ENCODE measurements at places on chromosomes 6 and 20. TPM values are rescaled to one million over a fixed set of nuclear protein-coding genes. Genes with fewer than 3 reads are reported as not detected.

DNA sequence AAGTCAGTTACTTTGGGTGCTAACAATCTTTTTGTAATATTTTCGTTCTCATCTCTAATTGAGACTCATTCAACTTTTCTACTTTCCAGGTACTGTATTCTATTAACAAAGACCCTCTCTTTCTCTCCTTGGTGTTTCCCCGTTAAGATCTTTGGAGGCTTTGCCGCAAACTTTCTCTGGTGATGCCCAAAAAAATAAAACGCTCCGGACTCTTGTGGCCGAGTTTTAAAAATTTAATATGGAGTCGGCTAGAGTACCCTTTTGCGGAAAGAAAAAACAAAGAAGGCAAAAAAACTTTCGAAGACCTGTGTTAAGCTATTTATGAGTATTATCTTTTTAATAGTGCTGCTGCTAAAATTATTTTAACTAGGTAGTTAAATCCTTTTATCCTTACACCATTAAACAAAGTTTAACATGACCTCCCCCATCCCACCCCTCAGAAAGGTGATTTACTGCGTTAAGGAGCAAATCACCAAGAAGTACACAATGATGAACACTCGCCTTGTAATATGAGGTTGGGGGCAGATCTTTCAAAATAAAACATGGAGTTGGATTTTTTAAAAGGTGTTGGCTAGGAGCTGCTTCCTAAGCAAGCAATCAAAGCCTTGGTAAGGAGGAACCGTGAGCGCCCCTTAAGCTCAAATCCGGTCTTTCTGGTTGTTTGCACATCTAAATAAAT, 10.0 kb downstream of the SIM1 start:
- DNase-seq = no peak
- no peaks in the 10 kb centered on the region for H3K4me1 ChIP-seq
- no peak overlapping the region for H3K4me3 ChIP-seq
- no peak overlapping the region for H3K27ac ChIP-seq
- H3K27me3 ChIP-seq = no peaks in the 10 kb centered on the region

GRCh38 chr6:5506149-5506548, 244.8 kb downstream of the FARS2 start:
- H3K27me3 ChIP-seq = no peaks in the 10 kb centered on the region
- H3K36me3 ChIP-seq = no peaks in the 10 kb centered on the region
- no peak overlapping the region for H3K27ac ChIP-seq
- no peak for DNase-seq
- no peak overlapping the region for H3K4me3 ChIP-seq
- H3K4me1 ChIP-seq = no peaks in the 10 kb centered on the region

DNA sequence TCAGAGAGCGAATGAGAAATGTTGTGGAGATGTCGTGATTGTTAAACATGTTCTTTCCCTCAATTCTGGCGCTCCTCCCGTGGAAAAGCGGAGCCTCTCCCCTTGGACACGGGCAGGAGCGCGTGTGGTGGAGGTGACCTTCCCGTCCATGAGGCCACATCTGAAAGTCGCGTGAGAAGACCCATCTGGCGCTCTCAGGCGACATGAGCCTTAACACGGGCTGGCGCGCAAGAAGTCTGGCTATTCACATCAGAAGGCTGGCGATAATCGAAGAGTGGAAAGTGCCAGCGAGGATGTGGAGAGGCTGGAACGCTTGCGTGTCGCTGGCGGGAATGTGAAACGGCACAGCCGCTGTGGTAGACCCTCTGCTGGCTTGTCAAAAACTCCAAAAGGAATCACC, 341.3 kb downstream of the ZFAND3 start:
- no peaks in the 10 kb centered on the region for H3K4me1 ChIP-seq
- no peak overlapping the region for H3K27ac ChIP-seq
- no peak for DNase-seq
- H3K4me3 ChIP-seq = no peak overlapping the region
- H3K27me3 ChIP-seq = no peaks in the 10 kb centered on the region
- no peaks in the 10 kb centered on the region for H3K36me3 ChIP-seq

GRCh38 chr20:25194333-25194972, 1.1 kb upstream of the ENTPD6 start:
- peaks cover 7% of the 10 kb centered on the region for H3K36me3 ChIP-seq
- H3K27ac ChIP-seq = no peak overlapping the region
- DNase-seq = no peak
- peaks cover 37% of the 10 kb centered on the region for H3K4me1 ChIP-seq

- H3K4me1 ChIP-seq = peaks cover 3% of the 10 kb centered on the region
- DNase-seq = no peak
- H3K27ac ChIP-seq = no peak overlapping the region
Observed at GRCh38 chr6:150894935-150895552, 29.5 kb downstream of the MTHFD1L start.

- no peak overlapping the region for H3K27ac ChIP-seq
- H3K4me1 ChIP-seq = no peaks in the 10 kb centered on the region
- no peaks in the 10 kb centered on the region for H3K27me3 ChIP-seq
- no peak overlapping the region for H3K4me3 ChIP-seq
- no peak for DNase-seq
Observed at GRCh38 chr6:119210596-119210995, 132.1 kb upstream of the FAM184A start.

- DNase-seq = no peak
- no peaks in the 10 kb centered on the region for H3K36me3 ChIP-seq
- H3K27ac ChIP-seq = no peak overlapping the region
- H3K4me3 ChIP-seq = no peak overlapping the region
- H3K27me3 ChIP-seq = no peaks in the 10 kb centered on the region
Observed at GRCh38 chr6:166657531-166657930, 30.5 kb upstream of the RPS6KA2 start.

DNA sequence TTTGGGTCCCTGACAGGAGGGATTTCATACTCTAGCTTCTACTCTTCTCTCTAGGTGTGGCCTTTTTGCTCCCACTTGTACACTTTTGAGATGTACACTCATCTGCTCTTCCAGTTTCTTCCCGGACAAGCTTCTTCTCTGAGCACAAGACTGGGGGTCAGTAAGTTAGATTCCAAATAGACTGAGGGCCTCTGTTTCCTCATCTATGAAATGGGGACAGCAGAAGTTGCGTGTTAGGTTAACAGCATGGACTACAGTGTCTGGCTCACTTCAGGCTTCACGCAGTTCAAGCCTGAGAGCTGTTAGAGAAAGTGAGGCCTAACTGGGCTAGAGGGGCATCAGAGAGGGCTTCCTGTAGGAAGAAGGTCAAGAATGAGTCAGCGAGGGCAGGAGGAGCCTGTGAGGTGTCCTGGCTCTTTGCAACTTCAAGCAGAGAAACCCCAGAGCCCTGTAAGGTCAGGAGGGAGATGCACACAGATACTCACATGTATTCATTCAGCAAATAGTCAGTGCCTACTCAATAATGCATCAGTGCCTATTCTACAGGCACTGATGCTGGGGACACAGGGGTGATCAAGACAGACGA, 20.6 kb downstream of the XKR7 start:
- no peak overlapping the region for H3K27ac ChIP-seq
- DNase-seq = no peak
- no peak overlapping the region for H3K4me3 ChIP-seq
- H3K4me1 ChIP-seq = no peaks in the 10 kb centered on the region
- H3K36me3 ChIP-seq = no peaks in the 10 kb centered on the region
- no peaks in the 10 kb centered on the region for H3K27me3 ChIP-seq

- H3K27ac ChIP-seq = no peak overlapping the region
- H3K27me3 ChIP-seq = no peaks in the 10 kb centered on the region
- no peaks in the 10 kb centered on the region for H3K4me1 ChIP-seq
- no peak for DNase-seq
- H3K36me3 ChIP-seq = no peaks in the 10 kb centered on the region
Observed at GRCh38 chr6:108944071-108944470, 95.8 kb downstream of the ARMC2 start.

GRCh38 chr6:51094271-51094670, 275.6 kb downstream of the TFAP2B start:
- no peaks in the 10 kb centered on the region for H3K27me3 ChIP-seq
- H3K27ac ChIP-seq = no peak overlapping the region
- no peak for DNase-seq
- H3K36me3 ChIP-seq = no peaks in the 10 kb centered on the region

GRCh38 chr6:66992660-66993059, 1285.6 kb upstream of the EYS start:
- peak overlapping the region; percentile 45 for H3K4me3 ChIP-seq
- no peak for DNase-seq
- H3K36me3 ChIP-seq = no peaks in the 10 kb centered on the region
- no peaks in the 10 kb centered on the region for H3K27me3 ChIP-seq

- no peak overlapping the region for H3K27ac ChIP-seq
- no peaks in the 10 kb centered on the region for H3K36me3 ChIP-seq
- no peak for DNase-seq
- no peaks in the 10 kb centered on the region for H3K27me3 ChIP-seq
- no peak overlapping the region for H3K4me3 ChIP-seq
Observed at GRCh38 chr20:10105046-10105445, 70.3 kb downstream of the ANKEF1 start.

- no peak overlapping the region for H3K4me3 ChIP-seq
- H3K27me3 ChIP-seq = 0 out of 2 replicates have a peak, but pooled peaks cover 2% of the 10 kb centered on the region
- no peaks in the 10 kb centered on the region for H3K4me1 ChIP-seq
- H3K36me3 ChIP-seq = no peaks in the 10 kb centered on the region
- DNase-seq = no peak
- H3K27ac ChIP-seq = no peak overlapping the region
Observed at GRCh38 chr6:14705841-14706377, 540.0 kb upstream of the JARID2 start.

DNA sequence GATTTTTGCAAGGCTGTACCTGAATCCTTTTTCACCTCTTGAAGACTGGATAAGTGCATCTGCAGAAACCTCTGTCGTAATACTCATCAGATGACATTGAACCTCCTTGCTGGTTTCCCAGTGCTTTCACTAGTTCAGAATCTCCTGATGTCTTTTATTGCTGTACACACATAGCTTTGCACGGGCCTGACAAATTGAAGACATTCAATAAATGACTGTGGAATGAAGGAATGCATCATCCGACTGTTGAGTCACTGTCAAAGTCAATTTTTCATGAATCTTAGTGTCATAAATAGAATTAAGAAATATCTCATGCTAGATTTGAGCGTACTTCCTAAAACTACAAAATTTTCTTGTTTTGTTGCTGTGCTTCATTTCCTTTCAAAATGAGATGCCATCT, 598.2 kb upstream of the MAP3K7 start:
- no peaks in the 10 kb centered on the region for H3K4me1 ChIP-seq
- no peak for DNase-seq
- H3K4me3 ChIP-seq = no peak overlapping the region
- H3K27me3 ChIP-seq = no peaks in the 10 kb centered on the region

- no peaks in the 10 kb centered on the region for H3K27me3 ChIP-seq
- no peak overlapping the region for H3K4me3 ChIP-seq
- no peaks in the 10 kb centered on the region for H3K36me3 ChIP-seq
- no peak overlapping the region for H3K27ac ChIP-seq
Observed at GRCh38 chr6:751765-752164, 58.8 kb upstream of the EXOC2 start.

GRCh38 chr6:134521116-134521501, 203.2 kb upstream of the SGK1 start:
- H3K36me3 ChIP-seq = no peaks in the 10 kb centered on the region
- no peaks in the 10 kb centered on the region for H3K27me3 ChIP-seq
- DNase-seq = no peak
- H3K4me3 ChIP-seq = no peak overlapping the region
- H3K27ac ChIP-seq = no peak overlapping the region

DNA sequence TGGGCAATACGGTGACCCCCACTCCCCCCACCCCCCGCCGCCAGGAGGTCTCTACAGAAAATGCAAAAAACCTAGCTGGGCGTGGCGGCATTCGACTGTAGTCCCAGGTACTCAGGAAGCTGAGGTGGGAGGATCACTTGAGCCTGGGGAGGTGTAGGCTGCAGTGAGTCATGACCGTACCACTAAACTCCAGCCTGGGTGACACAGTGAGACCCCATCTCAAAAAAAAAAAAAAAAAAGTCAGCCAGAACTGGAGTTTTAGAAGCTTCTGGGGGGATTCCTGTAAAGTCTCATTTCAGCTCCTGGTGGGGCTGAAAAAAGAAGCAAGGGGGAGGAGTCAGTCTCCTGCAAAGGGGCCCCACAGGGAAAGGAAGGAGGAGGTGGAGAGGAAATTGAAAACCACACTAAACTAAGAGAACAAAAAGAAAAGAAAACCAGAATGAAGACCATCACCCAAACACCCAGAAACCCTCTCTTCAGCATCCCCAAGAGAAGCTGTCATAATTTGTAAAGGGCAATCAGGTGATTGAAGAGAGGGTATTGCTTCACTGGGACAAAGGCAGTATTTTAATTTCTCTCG, 50.4 kb downstream of the NOL4L start:
- H3K36me3 ChIP-seq = no peaks in the 10 kb centered on the region
- no peak overlapping the region for H3K4me3 ChIP-seq
- peaks cover 17% of the 10 kb centered on the region for H3K4me1 ChIP-seq

DNA sequence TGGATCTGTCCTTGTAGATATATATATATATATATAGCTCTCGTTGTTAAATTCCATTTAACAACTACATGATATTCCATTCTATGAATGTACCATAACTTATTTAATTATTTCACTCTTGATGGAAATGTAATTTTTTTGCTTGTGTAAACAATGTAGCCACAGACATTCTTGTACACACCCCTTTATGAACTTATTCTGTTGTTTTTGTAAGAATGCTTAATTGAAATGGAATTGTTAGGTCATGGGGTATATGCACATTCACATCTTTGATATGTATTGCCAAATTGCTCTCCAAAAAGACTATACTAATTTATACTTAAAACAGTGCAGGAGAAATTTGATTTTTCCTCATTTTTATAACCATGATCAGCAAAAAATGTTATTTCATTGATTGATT, 67.2 kb downstream of the MAP3K4 start:
- H3K36me3 ChIP-seq = no peaks in the 10 kb centered on the region
- DNase-seq = no peak
- no peaks in the 10 kb centered on the region for H3K27me3 ChIP-seq
- H3K4me3 ChIP-seq = no peak overlapping the region

- H3K36me3 ChIP-seq = no peaks in the 10 kb centered on the region
- H3K4me1 ChIP-seq = no peaks in the 10 kb centered on the region
- no peak overlapping the region for H3K27ac ChIP-seq
- DNase-seq = no peak
Observed at GRCh38 chr6:167645368-167645767, 181.3 kb upstream of the AFDN start.

GRCh38 chr6:163394659-163395058, 19.9 kb upstream of the QKI start:
- H3K27me3 ChIP-seq = no peaks in the 10 kb centered on the region
- H3K27ac ChIP-seq = no peak overlapping the region

DNA sequence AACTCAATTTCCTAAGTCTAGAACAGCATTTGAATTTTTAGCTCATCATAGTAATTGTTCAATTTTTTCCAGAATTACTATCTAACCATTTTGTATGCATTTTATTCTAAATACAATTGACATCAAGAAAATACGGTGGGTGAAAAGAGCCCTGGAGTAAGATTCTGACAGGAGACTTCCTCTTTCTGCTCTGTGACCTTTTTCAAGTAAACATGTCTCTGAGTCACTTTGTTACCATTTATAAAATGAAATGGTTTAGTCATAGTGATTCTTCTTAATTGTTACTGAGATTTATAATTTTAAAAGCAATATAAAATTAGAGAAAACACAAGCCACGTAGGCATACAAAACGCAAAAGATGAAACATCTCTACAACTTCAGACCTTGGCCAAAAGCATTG, 80.2 kb downstream of the PLCB1 start:
- no peaks in the 10 kb centered on the region for H3K36me3 ChIP-seq
- no peak for DNase-seq
- H3K27me3 ChIP-seq = no peaks in the 10 kb centered on the region

APMAP gene
- 41.5 TPM for total RNA-seq

KIF6 gene
- total RNA-seq = not detected

FAM83C gene
- total RNA-seq = not detected

ZC3H12D gene
- total RNA-seq = 92.0 TPM

KHDRBS2 gene
- total RNA-seq = 40.1 TPM

CTAGE9 gene
- not detected for total RNA-seq

NOTCH4 gene
- 5.2 TPM for total RNA-seq

WFDC12 gene
- not detected for total RNA-seq

PRL gene
- not detected for total RNA-seq

CEP57L1 gene
- total RNA-seq = 16.6 TPM

SNAP25 gene
- not detected for total RNA-seq

OLIG3 gene
- not detected for total RNA-seq

All from Karpas-422 (cell line).